ENCODE measurements at places on chromosomes 2 and 18.
A peak's percentile ranks its signal among the peaks of the same experiment; 100 is the strongest.

- DNase-seq: no peak
Measured at GRCh38 chr2:148720501-148721001, 76.0 kb downstream of the EPC2 start.

- DNase-seq: no peak
Measured at GRCh38 chr2:43343573-43344304, 117.3 kb upstream of the ZFP36L2 start.

- DNase-seq: no peak
Measured at GRCh38 chr2:80050246-80050645, 254.3 kb downstream of the LRRTM1 start.

- no peak for DNase-seq
Measured at GRCh38 chr2:181677912-181678586, 2.3 kb downstream of the NEUROD1 start.

GRCh38 chr2:28833740-28834470 lies 23.3 kb downstream of the SPDYA start:
- DNase-seq: no peak

- DNase-seq: no peak
Measured at GRCh38 chr2:41222593-41222992, 770.7 kb upstream of the SLC8A1 start.

- no peak for DNase-seq
Measured at GRCh38 chr2:42128721-42129486, 40.2 kb upstream of the EML4 start.

DNA sequence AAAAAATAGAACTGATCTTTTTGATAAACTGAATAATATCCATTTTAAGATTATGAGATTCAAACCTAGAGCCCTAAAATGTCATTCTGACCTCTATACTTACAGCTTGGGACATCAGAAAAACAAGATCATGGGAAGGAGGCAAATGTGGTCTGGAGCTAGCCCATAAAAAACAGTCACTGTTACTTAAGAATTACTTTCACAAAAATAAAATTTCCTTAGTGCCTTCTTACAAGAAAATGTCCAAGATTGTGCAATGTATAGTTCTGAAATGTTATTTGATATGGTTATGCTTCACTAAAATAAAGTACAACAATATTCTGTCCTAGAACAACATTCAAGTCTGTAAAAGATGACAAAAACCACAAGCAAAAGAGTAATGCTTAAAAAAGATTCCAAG lies 247.6 kb downstream of the DYM start:
- DNase-seq: no peak

- DNase-seq: no peak
Measured at GRCh38 chr2:174797781-174798276, 33.6 kb upstream of the CHRNA1 start.

GRCh38 chr2:122174061-122174460 lies 418.6 kb downstream of the TSN start:
- DNase-seq: no peak

GRCh38 chr2:126172631-126173184 lies 483.2 kb upstream of the GYPC start:
- DNase-seq: no peak

GRCh38 chr2:11809586-11810236 lies 63.3 kb downstream of the LPIN1 start:
- DNase-seq: no peak

- peak; percentile 48 for DNase-seq
Measured at GRCh38 chr18:80171054-80171872, 62.2 kb downstream of the ADNP2 start.

- no peak for DNase-seq
Measured at GRCh38 chr2:112995346-112995920, 9.8 kb upstream of the IL36A start.

DNA sequence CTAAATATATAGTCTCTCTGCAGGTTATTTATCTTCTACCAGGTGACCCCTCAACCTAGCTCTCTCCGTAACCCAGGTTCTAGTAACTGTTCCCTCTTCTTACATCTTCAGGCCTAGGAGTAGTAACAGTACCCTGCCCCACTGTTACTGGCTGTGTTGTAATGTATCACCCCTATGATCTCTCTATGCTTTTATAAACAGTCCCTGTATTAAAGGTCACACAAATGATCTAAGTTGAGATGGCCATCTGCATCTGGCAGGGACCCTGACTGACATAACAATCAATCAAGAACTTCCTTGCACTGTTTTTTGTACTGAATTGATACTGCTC lies 219.7 kb upstream of the STK17B start:
- no peak for DNase-seq

DNA sequence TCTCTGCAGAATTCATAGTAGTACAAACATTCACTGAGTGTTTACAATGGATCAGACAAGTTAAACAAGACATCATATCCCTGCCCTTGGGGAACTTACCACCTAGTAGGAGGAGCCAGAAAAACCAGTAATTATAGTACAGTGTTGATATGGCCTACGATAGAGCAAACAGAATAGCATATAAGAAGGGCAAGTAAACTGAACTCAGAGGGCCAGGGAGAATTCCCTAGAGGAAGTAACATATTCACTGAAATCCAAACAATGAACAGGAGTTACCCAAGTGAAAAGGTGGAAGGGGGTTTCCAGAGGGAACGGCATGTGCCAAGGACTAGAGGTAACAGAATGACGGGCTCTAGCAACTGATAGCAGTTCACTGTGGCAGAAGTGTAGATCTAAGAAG lies 34.1 kb downstream of the NHEJ1 start:
- no peak for DNase-seq

GRCh38 chr2:64331114-64331645 lies 122.8 kb upstream of the LGALSL start:
- no peak for DNase-seq

GRCh38 chr2:179264368-179265081 lies at the start of gene SESTD1:
Gene SESTD1 (minus strand): TSS chr2:179264832. CDS start chr2:179191841, 72,991 bp downstream.
- DNase-seq: peak; percentile 21

DNA sequence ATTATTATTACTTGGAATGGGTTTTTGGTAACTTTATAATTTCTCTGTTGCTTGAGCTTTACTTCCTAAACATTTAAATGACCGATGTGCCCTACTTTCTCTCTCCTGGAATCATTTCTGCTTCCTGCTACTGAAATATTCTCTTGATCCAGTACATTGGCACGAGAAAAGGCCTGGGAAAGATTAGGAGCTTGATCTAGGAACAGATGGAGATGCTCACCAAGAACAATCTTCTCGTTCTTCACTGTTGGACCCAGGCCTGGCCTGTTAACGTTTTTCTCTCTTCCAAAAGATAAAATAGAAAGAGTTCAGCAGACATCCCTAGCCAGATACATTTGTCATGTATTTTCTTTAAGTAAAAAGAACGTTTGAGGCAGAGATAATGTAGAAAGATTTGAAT lies 1356.8 kb upstream of the CRIM1 start:
- DNase-seq: no peak

- DNase-seq: no peak
Measured at GRCh38 chr18:13616041-13616440, 110.3 kb downstream of the FAM210A start.

- no peak for DNase-seq
Measured at GRCh38 chr2:101018934-101019333, 16.8 kb downstream of the RPL31 start.
